ENCODE measurements at places on chromosomes 2 and 18.

DNA sequence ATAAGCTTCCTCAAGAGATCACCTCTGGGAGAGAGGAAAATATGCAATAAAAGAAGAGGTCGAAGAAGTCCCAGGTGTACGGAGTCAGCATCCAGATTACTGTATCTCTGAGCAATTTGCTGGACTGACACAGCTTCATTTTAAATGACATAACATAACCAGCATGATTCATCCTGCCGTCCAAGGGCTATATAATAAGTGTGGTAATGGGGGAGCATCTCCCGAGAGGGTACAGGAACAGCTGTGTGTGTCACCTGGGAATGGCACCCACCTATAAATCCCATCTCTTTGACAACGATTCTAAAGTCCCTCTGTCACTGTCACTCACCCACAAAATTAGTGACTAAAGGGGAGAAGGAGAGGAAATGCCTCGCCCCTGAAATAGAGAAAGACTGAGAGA, 19.3 kb upstream of the FZD7 start:
- DNase-seq = no peak

GRCh38 chr2:128803222-128803621, 484.6 kb upstream of the HS6ST1 start:
- no peak for DNase-seq

DNA sequence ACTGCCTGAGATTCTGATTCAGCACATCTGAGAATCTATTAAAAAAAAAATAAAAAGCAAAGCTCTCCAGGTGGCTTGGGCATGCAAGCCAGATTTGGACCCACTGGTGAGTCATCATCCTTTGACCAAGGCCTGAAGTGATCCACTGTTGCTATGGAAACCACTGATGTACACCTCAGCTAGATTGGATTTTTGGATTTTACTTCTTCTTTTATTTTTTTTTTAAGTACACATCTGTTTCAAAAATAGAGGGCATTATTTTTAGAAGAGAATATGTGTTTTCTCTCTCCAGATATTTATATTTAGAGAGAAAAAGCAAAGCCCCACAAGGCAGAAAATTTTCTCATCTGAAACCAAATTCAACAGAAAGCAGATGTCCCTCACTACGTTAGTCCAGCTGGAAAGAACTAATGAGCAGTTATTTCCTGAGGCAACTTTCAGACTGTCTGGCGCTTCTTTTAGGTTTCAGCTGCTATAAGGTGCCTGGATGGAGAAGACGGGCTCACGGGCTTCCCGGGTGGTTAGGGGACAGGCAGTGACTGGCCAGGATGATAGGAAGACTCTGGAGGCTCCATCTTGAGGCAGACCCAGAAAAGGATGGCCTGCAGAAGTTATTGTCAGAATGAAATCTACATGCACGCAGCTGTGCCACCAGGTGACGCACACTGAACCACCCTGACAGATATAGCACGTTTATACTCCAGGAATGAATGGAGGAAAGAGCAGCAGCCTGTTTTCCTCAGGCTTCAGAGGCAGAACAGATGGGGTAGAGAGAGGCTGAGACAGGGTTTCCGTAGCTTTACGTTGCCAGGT, 50.5 kb downstream of the MRPL35 start:
- no peak for DNase-seq

DNA sequence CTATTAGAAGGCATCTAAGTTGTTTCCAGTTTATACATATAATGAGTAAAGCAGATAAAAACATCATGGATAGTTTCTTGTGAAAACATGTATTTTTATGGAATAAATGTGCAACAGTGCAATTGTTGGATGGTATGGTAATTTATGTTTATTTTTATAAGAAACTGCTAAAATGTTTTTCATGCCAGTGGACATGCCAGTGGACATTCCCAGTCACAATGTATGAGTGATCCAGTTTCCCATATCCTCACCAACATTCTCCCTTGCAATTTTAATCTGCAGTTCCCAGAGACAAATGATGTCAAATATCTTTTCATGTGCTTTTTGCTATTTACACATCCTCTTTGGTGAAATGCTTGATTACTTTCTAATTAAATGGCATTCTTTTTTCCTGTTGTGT, 818.6 kb downstream of the SUCLG1 start:
- DNase-seq = no peak

DNA sequence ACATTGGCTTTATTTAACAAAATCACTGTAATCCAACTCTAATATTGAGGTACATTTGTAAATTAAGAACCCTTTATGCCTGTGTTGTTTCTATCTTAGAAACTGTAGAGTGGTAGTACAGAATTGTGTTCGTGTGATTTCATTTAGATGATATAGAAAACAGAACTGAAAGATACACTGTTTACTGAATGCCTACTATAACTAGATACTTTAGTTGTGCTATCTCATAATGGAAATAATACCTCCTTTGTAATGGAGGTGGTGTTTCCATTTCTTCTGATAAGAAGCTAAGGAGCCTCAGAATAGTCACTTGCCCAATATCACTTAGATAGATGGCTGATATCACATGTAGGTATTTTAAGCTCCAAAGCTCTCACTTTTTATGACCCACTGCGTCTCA, 62.5 kb upstream of the UBXN4 start:
- no peak for DNase-seq

DNA sequence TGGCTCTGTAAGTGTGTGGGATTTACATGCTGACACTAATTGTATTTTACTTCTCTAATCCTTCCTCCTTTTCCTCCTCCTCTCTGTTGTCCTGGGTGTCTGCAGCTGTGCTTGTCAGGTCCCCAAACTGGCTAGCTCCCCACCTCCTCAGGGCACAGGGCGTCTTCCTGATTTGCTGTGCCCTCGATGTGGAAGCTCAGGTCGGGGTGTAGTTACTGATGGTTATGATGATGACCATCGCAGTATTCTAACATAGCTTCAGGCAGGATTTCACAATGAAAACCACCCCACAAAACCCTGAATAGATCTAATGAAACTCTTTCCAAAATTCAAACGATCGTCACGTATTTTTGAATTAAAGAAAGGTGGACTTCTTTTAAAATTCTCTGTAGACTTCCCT, 428.4 kb downstream of the TGIF1 start:
- DNase-seq = no peak

DNA sequence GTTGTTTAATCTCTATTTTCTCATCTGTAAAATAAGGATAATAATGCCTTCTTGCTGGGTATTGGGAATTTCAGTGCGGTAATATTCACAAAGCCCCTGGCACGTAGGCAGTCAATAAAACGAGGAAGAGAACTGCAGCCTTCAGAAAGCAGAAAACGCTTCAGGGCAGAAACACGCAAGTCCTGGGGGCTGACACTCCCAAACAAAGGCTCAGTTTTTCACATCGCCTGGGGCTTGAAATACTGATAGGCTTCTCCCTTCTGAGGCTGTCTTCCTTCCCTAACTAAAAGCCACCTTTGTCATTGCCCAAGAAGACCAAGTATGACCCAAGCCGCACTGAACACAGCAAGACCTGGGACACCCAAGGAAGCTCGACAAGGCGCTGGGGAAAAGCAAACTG, 32.4 kb downstream of the TMEM177 start:
- DNase-seq = no peak

- DNase-seq = no peak
Observed at GRCh38 chr2:19818039-19818438, 83.7 kb downstream of the TTC32 start.

GRCh38 chr2:241224851-241225438, 36.5 kb downstream of the ANO7 start:
- DNase-seq = no peak

- no peak for DNase-seq
Observed at GRCh38 chr2:210620456-210620855, 64.1 kb downstream of the CPS1 start.

GRCh38 chr2:120257522-120257921, 4.9 kb downstream of the RALB start:
- no peak for DNase-seq

DNA sequence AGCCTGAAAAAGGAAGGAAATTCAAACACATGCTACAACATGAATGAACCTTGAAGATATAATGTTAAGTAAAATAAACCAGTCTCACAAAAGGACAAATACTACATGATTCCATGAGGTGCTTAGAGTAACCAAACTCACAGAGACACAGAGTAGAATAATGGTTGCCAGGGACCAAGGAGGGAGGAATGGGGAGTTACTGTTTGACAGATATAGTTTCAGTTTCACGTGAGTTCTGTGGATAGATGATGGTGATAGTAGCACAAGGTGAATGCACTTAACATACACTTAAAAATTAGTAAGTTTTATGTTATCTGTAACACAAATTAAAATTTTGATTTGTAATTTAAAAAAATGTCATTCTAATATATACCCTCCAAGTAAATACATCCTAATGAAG, 106.9 kb upstream of the ACVR1C start:
- no peak for DNase-seq

DNA sequence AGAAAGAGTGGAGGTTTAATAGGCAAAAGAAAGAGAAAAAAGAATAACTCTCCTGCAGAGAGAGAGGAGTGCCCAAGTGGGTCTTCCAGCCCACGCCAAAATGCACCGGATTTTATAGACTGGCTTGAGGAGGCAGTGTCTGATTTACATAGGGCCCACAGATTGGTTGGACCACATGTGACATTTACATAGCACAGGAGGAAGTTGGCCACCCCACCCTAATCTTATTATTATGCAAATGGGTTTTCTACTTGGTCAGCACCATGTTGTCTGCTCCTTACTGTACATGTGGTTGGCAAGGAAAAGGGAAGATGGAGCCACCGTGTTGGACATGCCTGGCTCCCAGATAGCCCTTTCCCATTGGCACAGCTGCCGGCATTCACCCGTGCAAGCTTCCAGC, 56.8 kb downstream of the SP110 start:
- no peak for DNase-seq

DNA sequence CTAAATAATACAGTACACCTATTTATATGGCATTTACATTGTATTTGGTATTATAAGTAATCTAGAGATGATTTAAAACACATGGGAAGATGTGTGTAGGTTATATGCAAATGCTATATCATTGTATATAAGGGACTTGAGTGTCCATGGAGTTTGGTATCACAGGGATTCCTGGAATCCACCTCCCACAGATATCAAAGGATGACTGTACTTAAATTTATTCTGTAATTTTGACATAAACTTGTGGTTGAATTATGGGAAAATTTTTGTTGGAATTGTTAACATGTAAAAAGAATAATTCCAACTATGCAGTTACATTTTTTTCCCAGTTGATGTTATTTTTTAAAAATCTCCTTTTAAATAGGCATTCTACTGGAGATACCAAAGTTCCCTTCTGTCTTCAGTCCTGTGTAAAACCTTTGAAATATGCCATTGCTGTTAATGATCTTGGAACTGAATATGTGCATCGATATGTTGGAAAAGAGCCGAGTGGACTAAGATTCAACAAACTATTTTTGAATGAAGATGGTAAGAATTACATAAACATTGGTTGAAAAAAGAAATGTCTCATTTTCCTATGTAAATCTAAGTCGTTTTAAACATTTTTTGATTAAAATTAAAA, 24.1 kb downstream of the GLS start:
- no peak for DNase-seq

- no peak for DNase-seq
Observed at GRCh38 chr2:148096012-148096411, 75.1 kb downstream of the MBD5 start.

DNA sequence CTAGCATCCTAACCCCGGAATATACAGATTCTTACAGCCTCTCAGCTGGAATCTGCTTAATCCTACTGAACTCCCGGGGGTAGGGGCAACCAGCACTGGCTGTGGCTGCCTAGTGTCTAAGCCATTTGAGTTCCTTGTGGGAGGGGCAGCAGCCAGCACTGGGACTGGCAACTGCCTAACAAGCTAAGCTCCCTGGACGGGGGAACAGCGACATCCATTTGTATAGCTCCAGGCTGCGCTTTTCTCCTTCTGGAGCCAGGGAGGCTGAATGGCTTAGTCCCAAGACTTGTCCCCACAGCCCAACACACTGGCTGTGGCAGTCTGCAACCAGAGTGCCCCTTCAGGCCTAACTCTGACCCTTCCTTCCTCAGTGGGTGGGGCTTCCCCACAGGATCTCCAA, 787.2 kb downstream of the METTL4 start:
- DNase-seq = no peak

DNA sequence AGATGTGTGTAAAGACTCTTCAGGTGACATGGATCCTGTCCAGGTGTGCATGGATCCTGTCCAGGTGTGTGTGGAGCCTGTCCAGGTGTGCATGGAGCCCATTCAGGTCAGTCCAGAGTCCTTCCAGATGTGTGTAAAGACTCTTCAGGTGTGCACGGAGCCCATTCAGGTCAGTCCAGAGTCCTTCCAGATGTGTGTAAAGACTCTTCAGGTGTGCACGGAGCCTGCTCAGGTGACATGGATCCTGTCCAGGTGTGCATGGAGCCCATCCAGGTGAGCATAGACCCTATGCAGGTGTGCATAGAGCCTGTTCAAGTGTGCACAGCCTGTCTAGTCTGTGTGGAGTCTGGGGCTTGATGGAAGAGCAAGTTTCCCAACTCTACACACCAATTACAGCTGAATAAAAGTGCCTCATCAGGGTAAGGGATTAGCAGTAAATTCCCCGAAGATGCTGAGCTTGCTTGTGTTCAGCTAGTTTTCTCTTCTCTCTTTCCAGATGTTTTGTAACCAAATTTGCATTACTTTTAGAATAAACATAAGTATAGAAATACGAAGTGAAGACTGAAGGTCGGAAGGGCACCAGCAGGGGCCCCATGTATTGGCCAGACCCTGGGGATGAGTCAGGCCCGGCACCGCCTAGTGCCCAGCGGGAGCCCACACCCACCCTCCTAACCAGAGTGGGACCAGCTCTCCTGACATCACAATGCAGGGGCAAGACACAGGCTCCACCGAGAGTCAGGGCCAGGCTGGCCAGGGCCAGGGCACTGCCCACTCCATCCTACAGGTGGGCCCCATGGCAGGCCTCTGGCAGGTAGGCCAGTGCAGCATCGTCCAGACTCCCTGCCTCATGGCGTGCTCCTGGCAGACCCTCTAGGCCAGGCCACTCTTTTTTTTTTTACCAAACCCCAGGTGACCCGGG, 38.6 kb upstream of the GPC1 start:
- DNase-seq = no peak
